ENCODE measurements at places on chromosomes 1 and 21.

GRCh38 chr21:31446226-31446855, 102.3 kb upstream of the TIAM1 start:
- DNase-seq: no peak

GRCh38 chr1:185224132-185224531, 67.2 kb downstream of the SWT1 start:
- DNase-seq: no peak

DNA sequence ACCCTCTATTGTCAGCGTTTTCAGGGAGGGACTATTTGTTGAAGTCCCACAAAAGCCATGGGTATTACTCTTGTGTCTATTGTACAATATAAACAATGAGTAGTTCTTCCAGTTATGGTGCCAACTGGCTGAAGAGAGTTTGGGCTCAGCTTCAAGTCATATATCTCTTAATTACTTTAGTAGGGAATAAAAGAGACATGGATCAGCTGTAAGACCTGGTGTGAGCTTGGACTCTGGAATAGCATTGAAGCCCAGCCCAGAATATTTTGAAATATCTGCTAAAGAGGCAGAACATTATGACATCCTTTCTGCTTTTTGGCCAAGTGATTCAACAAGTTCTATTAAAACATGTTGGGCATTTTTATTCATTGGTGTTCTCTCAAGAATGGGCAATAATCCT, 224.9 kb downstream of the BACH1 start:
- DNase-seq: no peak

GRCh38 chr1:7229696-7230631, 444.7 kb downstream of the CAMTA1 start:
- no peak for DNase-seq

GRCh38 chr1:56135864-56136147, 443.6 kb downstream of the PLPP3 start:
- no peak for DNase-seq

DNA sequence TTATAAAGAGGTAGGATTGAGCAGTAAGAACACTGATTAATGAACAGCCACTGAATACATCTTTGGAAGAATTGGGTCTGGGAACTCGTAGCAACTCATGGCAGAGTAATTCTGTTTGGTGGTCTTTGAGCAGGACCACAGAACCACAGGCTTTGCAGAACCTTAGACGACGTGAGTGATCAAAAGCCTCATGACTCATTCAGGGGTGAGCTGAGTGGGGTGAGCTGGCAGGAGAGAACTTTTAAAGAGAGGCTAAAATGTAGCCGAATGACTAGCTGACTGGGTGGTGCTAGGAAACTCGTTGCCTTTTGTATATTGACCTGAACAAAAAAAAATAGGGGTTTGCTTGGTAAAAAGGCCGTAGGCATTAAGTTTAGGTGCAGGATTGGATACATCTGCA, 313.8 kb downstream of the TGFB2 start:
- DNase-seq: no peak

DNA sequence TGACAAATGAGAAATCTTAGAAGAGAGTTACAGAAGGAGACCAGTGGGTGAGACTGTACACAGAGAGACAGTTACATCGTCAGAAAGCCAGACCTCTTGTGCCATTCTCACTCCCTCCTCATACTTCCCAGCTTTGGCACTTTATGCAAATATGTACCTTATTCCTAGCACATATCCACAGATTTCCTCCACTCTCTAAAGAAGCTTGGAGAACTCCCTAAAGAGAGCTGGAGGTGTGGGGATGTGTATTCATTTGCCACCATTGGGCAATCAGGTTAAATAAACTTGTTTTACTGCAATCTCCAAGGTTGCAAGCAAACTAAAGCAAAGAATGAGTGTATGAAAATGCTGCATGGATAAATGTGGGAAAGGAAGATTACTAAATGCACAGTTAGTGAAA, 380.9 kb upstream of the PRMT6 start:
- no peak for DNase-seq

DNA sequence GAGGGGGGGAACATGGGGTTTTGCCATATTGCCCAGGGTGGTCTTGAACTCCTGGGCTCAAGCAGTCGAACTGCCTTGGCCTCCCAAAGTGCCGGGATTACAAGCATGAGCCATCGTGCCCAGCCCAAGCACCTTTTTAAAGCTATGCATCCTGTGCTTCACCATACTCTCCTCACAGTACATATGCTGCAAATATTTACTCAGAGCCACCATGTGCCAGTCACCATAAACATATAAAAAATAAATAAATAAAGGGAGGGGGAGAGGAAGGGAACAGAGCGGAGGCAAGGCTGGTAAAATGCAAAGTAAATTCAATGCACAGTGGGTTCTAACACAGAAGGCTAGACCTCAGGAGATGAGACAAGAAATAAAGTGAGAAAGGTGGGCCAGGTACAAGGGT, 64.7 kb downstream of the CAPZB start:
- DNase-seq: no peak

- DNase-seq: no peak
Observed at GRCh38 chr1:23848673-23849616, 19.1 kb downstream of the FUCA1 start.

- no peak for DNase-seq
Observed at GRCh38 chr1:83704350-83704749, 294.6 kb downstream of the TTLL7 start.

GRCh38 chr1:171845998-171846397, 4.7 kb downstream of the DNM3 start:
- no peak for DNase-seq

DNA sequence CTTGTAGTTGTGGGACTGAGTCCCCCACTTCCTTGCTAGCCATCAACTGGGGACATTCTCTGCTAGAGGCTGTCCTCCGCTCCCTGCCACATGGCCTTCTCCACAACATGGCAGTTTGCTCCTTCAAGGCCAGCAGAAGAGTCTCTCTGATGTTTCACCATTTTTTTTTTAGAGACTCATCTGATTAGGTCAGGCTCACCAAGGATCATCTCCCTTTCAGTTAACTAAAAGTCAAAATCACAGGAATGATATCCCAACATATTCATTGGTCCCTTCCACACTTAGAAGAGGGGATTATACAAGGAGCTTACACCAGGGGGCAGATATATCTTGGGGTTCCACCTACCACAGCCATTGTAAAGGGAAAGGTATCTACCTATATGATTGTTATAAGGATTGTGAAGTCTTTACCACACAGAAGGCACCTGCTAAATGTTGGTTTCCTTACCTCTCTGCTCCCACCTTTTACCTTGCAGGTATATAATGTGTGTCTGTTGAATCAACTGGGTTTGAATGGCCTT, 23.3 kb downstream of the RIMKLA start:
- DNase-seq: no peak

GRCh38 chr1:153536671-153537375, 1.0 kb upstream of the S100A6 start:
- no peak for DNase-seq

DNA sequence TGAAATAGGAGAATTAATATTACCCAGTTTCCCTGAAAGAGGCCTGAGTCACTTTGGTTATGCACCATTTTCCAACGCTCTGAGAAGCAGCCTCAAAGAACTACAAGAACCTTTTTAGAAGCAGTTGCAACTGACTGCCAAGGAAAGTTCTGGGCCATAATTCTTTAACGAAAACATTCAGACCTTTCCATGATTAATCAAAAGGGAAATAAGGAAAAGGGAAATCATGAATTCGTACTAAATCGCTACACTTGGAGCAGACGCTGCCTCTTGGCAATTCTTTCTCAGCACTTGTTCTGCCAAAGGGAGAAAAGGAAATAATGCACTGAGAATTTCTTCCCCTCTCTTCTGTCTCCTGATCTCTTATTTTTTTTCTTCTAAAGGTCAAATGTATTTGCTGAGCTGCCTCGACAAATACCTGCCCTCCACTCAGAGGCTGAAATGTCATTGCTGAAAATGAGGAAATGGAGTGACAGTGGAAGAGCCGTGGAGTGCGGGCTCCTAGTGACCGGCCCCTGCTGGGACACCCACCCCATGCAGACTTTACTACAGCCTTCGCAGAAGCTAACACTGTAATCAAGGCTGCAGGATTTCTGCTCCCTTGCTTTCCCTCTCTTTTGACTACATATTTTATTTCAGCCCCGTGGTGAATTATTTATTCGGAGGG, 67.9 kb upstream of the GALNT2 start:
- DNase-seq: no peak

- DNase-seq: no peak
Observed at GRCh38 chr1:208639382-208639781, 395.2 kb upstream of the PLXNA2 start.

- DNase-seq: no peak
Observed at GRCh38 chr21:46515109-46515508, 56.4 kb downstream of the DIP2A start.

DNA sequence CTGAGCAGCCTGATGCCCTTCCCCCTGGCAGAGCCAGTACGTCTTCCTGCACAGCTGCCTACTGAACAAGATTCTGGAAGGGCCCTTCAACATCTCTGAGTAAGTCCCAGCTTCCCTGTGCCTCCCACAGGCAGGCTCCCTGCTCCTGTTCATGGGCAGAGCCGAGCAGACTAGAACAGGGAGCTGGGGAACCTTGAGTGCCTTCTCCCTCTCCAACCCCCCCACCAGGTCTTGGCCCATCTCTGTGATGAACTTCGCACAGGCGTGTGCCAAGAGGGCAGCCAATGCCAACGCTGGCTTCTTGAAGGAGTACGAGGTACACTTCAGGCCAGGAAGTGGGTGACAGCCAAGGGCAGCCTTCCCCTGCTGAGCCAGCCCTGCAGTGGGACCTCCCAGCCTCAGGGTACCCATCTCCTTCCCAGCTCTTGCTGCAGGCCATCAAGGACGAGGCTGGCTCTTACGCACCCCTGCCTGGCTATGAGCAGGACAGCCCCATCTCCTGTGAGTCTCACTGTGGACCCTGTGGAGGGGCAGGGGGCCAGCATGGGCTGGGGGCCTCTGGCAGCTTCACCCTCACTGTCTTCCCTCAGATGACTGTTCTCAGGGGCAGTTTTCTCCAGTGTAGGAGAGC, 6.4 kb upstream of the LGR6 start:
- no peak for DNase-seq

GRCh38 chr1:101253976-101254674, 17.3 kb downstream of the S1PR1 start:
- DNase-seq: no peak

DNA sequence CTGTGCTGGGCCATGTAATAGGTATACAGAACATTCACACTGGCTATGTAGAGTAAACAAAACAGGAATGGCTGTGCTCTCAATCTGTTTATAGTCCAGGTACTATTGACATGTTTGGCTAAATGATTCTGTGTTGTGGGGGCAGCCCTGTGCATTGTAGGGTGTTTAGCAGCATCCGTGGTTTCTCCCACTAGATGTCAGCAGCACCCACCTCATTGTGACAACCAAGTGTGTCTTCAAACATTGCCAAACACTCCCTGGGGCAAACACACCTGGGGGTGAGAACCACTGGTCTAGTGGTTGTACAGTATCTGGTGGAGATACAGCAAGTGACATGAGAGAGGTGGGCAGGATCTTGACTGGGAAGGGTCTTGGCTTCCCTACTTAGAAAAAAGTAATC, 80.4 kb upstream of the SPATA6 start:
- DNase-seq: no peak

DNA sequence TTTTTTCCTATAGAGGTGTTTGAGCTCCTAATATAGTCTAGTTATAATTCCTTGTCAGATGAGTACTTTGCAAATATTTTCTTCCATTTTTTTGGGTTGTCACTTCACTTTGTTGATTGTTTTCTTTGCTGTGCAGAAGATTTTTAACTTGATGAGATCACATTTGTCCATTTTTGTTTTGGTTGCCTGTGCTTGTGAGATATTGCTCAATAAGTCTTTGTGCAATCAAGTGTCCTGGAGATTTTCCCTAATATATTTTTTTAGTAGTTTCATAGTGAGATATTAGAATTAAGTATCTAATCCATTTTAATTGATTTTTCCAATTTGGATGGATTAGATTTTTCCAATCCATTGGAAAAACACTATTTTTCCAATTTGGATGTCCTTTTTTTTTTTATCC, 1395.5 kb downstream of the PLA2G4A start:
- no peak for DNase-seq

- DNase-seq: no peak
Observed at GRCh38 chr1:43669878-43670277, 19.9 kb downstream of the KDM4A start.
